ENCODE measurements at places on chromosomes 3 and 15.

- no peak for DNase-seq
Observed at GRCh38 chr3:157271283-157271882, 111.4 kb upstream of the CCNL1 start.

- DNase-seq: peak; percentile 8
Observed at GRCh38 chr3:99049164-99049563, 147.7 kb upstream of the DCBLD2 start.

GRCh38 chr3:194893121-194893987, 207.7 kb downstream of the FAM43A start:
- no peak for DNase-seq

DNA sequence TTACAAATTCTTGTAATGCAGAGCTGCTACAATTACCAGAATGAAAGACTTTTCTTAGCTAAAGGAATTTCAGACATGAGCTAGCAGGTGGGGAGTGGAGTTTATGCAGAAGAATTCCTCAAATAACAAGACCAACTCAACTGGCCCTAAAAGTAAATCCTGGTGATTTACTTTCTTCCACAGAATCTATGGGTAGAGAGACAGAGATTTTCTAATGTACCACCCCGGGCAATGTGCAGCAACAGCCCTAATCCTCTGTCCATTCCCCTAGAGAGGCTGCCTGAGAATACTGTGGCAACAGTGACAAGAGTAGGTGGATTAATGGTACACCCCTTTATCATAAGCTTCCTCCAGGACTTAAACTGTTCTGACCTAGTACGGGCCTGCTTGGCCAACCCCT, 55.2 kb downstream of the AQR start:
- DNase-seq: no peak

DNA sequence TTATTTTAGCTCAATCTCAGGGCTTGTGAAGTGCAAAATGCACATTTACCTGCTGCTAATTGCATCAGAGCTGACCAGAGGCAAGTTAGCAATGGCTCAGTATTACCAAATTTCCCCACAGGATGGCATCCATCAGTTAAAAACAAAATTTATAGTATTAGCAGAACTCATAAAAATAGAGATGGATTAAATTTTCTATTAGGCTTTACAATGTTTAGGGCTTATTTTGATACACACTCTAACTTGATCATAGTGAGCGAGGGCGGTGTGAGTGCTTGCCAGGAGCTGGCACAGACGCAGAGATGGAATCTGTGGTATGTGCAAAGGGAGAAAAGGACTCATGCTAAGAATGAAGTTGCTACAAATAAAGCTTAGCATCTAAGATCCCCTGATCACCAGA, 241.0 kb downstream of the NSUN3 start:
- peak; percentile 40 for DNase-seq

DNA sequence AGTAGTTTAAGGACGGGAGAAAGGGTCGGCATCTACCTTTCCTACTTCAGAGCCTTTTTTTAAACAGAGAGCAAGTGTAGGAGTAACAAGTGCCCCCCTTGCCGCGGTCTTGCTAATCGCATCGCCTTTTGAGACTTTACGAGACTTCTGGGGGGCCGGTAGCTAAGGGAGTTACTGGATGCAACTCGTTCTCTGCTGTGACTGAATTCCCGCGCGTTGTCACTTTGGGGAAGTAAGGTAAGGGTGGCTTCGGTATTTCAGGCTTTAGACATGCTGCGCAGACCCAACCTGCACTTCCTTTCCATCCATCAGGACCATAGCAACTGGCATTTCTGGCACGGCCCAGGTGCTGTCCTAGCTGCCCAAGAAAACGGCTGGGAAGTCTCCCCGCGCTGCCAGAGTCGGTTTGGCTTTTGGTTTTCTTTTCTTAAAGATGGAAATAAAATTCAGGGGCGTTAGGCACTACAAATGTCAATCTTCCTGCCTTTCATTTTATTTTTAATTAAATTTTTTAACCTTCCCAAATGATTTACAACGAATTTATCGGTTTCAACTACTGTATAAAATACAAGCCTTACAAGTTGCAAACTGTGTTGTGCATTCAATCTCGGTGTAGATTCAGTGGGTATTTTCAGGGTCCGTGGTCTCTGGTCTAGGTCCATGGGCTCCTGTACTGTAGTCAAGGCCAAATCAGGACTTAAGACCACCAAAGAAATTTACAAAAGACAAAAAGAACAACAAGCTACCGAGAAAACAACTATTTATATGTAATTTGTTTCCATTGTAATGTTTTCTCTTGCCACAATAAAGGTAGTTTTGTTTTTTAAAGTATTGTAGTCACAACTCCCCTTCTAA, 3.5 kb downstream of the MECOM start:
- no peak for DNase-seq

DNA sequence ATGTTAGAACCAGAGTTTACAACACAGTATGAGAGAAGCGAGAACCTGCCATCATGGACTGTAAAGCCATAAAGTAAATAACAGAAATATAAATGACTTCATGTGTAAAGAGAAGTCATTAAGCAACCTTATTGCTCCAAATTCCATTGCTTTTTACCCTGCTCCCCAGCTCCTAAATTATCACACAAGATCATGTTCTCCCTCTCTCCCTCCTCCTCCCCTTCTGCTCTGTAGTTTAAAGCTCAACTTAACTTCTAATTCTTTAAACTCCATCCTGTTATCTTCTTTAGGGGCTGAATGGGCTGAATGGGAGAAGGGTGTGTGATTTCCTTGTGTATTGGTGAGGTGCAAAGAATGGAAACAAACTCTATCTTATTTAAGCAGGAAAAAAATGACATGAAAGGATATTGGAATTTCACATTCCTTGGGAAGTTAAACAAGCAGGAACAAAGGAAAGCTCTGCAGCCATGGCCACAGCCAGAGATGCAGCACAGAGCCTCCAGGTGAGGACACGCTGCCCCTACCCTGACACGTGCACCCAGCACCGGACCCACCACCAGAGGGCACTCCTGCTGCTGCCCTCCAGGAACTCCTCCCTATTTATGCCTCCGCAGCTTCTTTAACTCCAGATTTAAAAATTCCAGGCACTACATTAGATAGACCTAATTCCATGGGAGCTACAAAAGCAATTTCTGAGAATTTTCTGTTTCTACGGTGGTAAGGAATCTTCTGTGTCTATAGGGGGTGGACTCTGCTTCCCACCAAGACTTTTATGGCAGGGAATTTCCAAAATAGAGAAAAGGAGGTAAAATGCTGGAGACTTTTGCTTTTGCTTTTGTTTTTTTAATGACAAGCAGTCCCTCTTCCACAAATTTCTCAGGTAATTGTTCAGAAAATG, 76.9 kb upstream of the ABI3BP start:
- DNase-seq: no peak

GRCh38 chr3:138336454-138336999, 6.9 kb upstream of the NME9 start:
- no peak for DNase-seq

DNA sequence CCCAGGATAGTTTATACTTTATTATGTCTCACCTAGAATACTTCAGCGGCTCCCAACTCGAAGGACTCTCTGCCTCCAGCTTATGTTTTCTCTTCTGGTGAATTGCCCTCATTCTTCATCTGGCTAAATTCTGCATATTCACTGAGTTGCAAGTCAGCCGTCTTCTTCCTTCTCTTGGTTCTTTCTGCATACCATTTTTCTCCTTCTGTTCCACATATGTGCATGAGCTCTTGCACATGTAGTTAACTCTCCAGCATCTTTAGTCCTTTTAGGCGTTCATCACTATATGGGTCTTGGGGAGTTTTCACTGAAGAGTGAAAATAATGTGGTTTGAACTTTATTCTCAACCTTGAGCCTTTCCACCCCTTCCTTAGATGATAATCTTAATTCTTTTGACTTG, 70.1 kb downstream of the AP4E1 start:
- DNase-seq: no peak

GRCh38 chr3:151387842-151388241, 3.3 kb upstream of the P2RY12 start:
- no peak for DNase-seq

DNA sequence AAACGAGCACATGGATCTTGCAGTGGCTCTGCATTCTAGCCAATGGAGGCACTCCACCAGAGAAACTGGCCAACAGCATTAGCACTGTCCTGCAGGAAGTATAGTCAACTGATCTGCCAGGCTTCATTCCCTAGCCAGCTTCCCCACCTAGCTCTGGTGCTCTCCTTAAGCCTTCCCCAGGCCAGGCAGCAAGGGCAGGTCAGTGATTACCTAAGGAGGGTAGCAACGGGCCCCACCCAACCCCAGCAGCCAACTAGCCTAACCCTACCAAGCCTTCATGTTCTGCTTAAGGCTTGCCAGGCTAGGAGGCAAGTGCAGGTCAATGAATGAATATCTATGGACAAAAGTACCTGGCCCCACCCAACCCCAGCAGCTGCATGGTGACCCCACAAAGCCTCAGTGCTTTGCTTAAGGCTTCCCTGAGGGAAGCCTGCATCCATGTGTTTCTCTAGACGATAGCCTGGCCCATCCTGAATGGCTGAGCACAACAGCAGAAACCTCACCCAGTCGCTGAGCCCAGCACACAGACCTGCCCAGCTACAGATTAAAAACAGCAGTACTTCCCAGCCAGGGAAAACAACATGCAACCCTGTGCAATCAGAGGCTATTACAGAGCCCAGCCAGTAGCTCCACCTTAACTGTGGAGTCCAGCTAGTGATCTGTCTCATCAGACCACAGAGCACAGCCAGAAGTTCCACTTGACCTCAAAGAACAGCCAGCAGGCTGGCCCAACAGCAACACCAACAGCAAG, 28.5 kb downstream of the THBS1 start:
- DNase-seq: no peak

GRCh38 chr15:101024073-101024695, 105.0 kb downstream of the LRRK1 start:
- peak; percentile 31 for DNase-seq

DNA sequence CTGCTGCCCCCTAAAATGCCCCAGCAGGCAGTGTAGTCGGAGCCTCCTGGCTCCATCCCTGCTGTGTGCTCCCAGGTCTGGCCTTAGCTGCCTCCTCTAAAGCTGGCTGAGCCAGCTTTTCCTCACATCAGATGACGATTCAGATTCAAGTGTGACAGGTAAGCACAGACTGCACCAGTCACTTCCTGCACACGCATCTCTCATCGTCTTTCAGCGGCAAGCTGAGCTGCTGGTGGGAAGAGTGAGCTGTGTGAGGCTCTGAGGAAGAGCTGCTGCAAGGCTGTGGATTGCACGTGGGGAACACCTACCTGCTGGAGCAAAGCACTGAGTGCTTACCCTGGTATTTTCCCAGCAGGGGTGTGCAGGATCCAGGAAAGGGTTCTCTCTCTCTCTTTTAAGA, 88.4 kb upstream of the RPL32 start:
- DNase-seq: no peak

GRCh38 chr15:75620841-75621391, 4.6 kb downstream of the SNUPN start:
- peak; percentile 93 for DNase-seq

DNA sequence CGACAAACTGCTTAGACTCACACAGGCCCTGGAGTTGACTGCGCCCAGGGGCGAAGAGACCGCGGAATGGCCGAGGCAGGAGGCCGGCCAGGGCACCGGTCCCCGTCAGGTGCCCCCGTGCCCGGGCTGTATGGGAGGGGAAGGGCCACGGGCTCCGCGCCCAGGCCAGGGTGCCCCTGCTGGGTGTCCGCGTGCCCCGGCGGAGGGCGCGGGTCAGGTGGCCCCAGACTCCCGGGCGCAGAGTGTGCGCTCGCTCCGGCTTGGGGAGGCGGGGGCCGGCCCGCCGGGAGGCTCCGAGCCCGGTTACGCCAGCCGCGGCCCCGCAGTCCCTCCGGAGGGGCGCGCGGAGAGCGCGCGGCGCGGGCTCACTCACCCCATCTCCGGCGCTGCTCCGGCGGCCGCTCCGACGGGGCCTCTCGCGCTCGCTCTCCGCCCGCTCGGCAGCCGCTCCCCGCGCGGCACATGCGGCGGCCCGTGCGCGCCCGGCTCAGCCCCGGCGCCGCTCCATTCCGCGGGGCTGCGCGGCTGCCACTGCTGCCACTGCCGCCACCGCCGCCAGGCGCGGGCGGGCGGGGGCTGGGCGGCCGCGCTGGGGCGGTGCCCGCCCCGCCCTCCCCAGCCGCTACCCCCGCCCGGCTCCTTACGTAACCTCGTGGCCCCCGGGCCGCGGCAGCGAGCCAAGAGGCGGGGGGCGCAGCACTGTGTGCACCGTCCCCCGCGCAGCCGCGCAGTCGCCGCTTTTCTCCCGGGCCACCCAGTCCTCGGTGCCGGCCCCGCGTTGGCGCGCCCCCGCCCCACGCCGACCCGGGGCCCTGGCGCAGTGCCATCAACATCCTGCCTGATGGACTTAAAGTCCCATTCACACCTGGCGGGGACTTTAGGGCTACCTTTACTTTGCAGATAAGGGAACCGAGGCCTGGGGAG, at the start of gene HOMER2:
TSS of gene HOMER2 (minus strand) at position 563 of the 924 bp plus-strand sequence. CDS start at position 378, 185 bp downstream.
- peak; percentile 34 for DNase-seq

DNA sequence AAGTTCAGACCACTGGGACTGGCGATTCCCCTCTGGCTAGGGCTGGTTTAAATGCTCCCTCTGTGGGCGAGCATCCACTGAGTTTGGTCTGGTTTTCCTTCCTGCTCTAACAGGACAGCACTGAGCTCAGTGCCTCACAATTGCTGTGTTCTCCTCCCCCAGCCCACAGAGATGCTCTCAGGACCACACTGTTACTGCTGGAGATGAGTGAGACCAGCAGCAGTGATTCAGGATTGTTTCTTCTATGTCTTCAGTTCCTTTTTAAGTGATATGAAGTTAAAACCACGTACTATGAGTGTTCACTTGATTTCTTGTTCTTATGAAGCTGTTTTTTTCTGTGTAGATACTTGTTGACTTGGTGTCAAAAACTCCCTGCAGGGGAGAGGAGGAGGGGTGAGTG, 180.4 kb upstream of the COL8A1 start:
- DNase-seq: no peak

DNA sequence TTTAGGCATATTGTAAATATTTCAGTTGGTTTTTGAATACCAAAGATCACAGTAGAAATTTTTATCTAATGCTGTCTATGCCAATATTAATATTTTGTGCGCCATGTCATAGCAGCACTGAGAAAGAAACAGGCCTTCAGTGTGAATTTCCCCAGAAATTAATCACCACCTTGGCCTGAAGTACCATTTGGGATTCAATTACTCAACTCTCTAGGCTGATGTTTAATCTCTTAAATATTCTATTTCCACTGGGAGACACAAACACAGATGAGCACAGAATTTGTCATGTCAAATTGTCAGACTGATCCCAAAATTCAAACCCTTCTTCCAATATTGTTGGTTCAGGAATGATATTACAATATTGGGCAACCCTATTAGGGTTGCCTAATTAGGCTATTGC, 509.3 kb downstream of the ROBO1 start:
- DNase-seq: peak; percentile 34

- DNase-seq: no peak
Observed at GRCh38 chr3:115551016-115551415, 72.3 kb upstream of the GAP43 start.

- DNase-seq: no peak
Observed at GRCh38 chr3:184894051-184894450, 82.1 kb downstream of the VPS8 start.

GRCh38 chr3:138195481-138195880, 8.4 kb downstream of the ARMC8 start:
- DNase-seq: no peak

Measured in fibroblast of skin of scalp (primary cell).